ENCODE measurements at places on chromosomes 6 and 20. TPM values are rescaled to one million over a fixed set of nuclear protein-coding genes. Genes with fewer than 3 reads are reported as not detected.

PCK1 gene
- total RNA-seq, result 0.39 TPM

SRSF12 gene
- total RNA-seq, result 1.9 TPM

SLC17A3 gene
- not detected for total RNA-seq

TPBG gene
- 20.1 TPM for total RNA-seq

DACT2 gene
- total RNA-seq, result 0.48 TPM

ANGPT4 gene
- total RNA-seq, result 0.33 TPM

ZNF334 gene
- 1.6 TPM for total RNA-seq

PAK5 gene
- 0.33 TPM for total RNA-seq

KHDC1L gene
- total RNA-seq, result not detected
